Nephron progenitor cell (in vitro differentiated cells): ENCODE measurements at places on chromosomes 7 and 10.

GRCh38 chr10:97428572-97428981, 2.6 kb downstream of the PGAM1 start:
- DNase-seq: no peak

DNA sequence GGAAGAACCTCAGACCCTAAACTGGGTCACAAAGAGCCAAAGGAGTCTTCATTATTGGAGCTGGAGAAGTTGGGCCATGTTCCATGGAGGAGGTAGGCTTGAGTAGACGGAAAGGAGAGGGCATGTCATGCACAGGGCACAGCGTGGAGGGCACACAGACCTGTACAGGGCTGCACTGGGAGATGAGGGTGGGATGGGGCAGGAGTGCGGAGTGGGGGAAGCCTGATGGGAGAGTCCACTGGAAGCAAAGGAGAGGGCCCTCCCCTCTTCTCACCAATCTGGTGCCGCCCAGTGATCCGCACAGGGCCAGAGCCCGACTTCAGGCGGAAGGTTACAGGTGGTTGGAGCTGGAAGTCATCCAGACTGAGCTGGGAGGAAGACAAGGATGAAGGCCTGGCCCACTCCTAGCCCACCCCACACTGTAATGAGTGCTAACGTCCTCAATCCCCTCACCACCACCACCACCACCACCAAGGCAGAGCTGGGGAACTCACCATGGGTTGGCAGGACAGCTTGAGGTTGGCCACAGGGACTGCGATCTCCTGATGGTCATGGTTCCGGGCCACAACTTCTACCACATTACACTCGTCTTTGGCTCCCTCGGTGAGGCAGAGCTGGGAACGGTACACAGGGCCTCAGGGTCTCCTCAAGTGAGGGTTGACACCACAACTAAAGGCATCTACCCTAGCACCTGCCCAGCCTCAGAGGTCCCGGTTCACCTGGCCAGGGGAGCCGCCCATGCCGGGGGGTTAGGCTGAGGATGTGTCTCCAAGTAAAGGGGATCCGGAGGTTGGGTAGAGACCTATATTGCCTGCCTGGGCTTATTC, 1.0 kb downstream of the NPM3 start:
- DNase-seq: no peak

GRCh38 chr7:95608359-95609173, 12.2 kb upstream of the PDK4 start:
- DNase-seq: peak; percentile 73

DNA sequence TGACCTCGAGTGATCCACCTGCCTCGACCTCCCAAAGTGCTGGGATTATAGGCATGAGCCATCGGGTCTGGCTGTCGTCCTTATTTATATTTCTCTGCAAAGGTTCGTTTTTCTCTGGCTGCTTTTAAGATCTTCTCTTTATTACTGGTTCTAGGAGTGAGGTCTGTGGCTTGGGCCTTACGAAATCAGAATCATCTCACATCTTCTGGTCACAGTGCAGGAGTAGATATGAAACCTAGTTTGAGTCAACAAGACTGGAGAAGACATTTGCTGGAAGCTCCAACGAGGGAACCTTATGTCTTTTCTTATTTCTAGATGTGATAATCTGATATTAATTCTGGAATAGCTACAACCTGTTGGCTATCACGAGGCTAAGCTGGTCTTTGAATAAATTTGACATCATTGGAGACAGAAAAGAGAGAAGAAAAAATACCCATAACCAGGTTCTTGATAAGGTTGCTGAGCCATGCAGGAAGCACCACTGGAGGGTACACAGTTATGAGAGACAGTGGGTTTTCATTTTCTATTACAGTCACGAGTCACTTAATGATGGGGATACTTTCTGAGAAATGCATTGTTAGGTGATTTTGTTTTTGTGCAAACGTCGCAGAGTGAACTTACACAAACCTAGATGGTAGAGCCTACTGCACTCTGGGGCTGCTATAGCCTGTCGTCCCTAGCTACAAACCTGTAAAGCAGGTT, 25.6 kb upstream of the IL15RA start:
- DNase-seq: no peak

DNA sequence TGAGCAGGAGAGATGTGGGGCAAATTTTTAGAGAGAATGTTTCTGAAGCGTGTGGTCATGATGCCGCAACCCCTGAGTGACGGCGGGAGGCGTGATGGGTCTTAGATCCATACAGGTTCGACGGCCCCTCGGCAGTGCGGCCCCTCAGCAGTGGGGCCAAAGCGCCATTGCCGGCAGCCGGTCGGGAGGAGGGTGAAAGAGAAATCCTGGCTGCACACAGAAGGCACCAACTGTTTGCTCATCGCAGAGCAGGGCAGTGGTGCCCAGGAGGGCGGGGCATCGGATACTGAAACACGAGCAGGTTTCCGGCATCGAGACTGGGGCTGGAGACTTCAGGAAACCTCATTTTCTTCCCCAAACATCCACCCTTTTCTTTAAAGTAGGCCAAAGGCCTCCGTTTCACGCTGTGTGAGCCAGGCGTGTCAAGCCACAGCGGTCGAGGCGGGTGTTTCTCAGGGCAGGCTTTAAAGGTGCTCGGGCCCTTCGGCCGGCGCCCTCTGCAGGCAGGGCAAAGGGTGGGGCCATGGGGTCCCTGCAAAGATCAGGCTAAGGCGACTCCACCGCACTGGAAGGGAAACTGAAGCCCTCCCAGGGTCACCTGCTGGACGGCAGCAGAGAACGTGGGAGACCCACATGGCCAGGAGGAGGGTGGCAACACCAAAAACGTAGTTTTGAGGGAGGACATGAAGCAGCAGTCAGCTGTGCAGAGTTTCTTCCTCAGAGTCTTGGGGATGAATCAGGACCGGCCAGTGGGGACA, 42.0 kb upstream of the PPP2R2D start:
- DNase-seq: no peak
